Gastroesophageal sphincter (tissue), 4 donors: ENCODE measurements at places on chromosomes 3 and 15. TPM values are rescaled to one million over a fixed set of nuclear protein-coding genes. Genes with fewer than 3 reads are reported as not detected.

SLC7A14 gene
- total RNA-seq, result under 0.01 TPM

DNA sequence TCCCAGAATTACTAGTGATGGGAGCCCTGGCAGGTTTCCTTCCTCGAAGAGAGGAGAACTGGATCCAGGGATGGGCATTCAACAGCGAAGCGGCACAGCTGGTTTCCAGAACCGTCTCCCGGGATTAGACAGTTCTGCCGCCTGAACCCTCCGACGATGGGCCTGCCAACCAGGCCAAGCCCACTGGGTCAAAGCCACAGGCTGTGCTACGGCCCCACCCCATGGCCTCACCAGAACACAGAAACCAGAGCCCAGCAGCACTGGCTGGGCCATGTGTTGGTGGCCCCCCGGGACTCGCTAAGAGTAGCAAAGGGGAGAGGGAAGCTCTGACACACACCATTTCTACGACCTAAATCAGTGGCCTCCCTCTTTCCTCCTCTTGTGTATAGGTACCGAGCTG lies 2.2 kb downstream of the C15orf62 start:
- no peak for ATAC-seq

DNA sequence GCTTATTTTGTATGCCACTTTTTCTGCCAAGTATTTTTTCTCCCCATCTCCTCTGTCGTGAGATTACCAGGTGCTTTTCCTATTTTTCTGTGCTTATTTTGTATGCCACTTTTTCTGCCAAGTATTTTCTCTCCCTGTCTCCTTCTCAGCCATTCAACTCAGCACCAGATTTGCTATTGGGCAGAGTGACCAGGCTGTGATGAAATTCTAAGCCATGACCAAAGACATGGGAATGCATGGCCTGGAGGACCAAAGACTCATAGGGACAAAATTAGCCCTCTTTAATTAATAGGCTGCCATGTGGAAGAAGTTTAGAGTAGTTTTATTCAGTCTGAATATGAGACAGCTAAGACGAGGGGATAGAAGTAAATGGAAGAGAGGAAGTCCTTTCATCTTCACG lies 257.4 kb downstream of the SQOR start:
- ATAC-seq, result no peak

DNA sequence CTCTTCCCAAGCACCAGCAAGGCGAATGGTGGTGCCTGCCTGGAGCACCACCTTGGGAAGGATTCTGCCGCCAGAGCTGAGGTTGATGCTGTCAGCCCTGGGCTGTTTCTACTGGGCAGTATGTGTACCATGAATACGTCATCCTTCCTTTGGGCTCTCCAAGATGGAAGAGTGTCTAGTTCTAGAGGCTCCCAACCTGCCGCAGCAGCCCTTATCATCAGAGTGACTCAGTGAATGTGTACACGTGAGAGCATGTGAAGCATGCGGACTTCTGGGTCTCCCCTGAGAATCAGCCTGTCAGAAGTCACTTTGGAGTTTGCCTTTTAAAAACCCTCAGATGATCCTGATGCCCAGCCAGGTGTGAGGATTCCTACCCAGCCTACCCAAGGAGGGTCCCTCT lies 20.9 kb downstream of the PLA2G4D start:
- no peak for ATAC-seq

SIDT1 gene
- 0.78 TPM for total RNA-seq

DNA sequence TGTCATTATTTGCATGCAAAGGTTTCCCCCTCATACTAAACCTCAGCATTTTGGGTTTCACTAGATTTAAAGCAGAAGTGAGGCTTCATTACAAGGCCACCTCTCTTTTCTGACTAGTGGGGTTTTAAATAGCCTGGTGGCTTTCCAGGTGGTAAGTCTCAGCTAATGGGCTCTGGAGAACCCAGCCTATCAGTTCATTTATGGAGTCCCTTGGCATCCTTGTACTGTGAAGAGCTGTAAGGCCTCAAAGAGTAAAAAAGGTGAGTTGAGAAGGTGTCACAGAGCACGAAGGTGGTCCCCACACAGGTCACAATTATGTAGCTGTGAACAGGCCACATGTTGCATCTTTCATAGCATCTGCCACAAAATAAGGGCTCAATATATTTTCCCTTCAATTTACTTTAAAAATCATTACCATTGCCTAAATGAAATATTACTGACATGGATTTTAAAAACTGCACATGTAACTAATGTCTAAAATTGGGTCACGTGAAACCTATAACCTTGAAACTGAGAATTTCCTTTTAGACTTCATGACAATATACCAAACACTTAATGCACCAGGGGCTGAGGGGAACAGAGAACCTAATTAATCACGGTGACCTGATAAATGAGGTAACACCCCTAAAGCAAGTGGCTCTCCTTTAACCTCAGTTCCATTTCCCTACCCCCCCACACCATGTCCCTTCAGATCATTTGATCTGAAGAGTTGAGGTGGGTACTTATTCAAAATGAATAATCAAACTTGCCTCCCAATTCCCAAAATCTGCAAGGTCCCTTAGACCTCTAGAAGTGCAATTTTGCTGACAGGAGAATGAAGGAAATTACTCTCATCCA lies 1.3 kb downstream of the NGLY1 start:
- ATAC-seq, result no peak

DNA sequence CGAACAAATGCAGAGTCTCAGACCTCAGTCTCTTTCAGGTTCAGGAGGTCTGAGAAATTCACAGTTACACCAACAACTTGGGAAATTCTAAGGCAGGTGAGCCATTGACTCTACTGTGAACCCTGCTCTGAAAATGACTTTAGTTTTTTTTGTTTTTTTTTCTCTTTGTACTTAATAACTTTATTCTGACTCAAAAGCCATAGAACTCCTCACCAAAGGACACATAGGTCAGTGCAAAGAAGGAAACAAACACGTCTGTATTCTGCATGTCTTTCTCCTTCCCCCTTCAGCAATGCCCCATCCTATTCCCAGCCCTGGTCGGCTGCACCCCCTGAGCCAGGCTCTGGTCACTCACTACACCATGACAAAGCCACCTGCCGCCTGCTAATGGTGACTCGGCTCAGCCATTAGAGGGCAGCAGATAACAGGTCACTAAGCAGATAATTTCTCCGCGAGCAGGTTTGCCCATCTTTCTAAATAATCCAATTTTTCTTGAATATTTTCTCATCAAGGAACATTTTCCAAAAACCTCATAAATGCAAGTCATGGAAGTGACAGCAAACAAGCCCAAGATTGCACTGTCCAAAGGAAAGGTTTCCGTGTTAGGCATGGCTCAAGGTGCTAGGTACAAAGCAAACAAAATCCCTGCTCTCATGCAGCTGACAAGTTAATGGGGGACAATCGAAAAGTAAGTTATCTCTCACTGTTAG lies 37.7 kb downstream of the TM4SF4 start:
- peak; percentile 68 for ATAC-seq

TIPARP gene
- 80.9 TPM for total RNA-seq

- ATAC-seq, result no peak
Observed at GRCh38 chr3:5202222-5202621, 14.7 kb downstream of the EDEM1 start.

DNA sequence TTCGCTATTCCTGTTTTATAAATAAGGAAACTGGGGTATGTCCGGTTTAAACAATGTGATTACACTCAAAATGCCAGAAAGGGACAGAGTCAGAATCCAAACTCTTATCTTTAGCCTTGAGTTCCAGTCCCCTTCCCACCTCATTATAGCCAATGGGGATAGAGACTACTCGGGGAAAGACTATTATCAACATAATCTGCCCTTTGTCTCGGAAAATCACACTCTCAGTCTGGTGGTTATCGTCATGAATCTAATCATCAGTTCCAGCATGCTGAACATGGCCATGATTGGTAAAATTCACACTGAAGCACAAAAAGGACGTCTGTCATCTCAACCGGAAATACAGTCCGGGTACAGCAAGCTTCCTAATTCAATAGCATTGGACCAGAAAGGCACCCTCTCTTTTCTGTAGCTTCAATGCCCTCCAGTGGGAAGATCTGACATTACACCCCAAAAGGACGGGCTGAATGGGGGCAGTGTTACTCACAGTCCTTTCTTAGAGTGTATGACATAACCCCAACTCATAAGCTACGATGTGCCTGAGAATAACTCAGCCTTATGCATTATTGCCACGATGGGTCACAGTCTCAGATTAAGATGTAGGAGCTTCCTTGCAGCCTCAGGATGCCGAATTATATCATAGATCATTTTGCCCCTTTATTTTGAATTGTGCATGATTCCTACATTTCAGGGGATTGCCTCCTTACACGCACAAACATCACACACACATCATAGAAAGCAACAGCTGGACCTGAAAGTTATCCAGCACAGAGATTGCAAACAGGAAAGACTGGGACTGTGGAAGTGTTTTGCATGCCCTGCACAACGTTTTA lies 390.4 kb upstream of the LMCD1 start:
- ATAC-seq, result peak; percentile 70

RBP2 gene
- total RNA-seq, result not detected

DNA sequence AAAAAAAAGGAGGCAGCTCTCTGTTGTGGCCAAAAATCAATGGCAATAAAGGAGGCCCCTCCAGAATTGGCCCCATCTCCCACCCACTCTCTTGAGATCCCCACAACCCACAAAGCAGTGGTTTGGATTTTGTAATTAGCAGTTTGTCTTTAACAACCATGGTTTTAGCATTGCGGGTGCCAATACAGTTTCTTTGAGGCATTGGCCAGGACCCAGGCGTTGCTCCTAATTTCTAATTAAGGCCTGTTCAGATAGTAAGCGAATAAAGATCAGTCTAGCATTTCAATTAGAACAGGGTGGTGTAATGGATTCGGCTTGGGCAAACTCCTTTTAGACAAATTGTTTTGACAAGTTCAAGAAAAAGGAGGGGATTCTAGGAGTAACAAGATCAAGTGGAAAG lies 23.6 kb upstream of the UACA start:
- no peak for ATAC-seq

GRCh38 chr15:35630532-35630931 lies 84.6 kb upstream of the DPH6 start:
- ATAC-seq, result peak; percentile 74

DNA sequence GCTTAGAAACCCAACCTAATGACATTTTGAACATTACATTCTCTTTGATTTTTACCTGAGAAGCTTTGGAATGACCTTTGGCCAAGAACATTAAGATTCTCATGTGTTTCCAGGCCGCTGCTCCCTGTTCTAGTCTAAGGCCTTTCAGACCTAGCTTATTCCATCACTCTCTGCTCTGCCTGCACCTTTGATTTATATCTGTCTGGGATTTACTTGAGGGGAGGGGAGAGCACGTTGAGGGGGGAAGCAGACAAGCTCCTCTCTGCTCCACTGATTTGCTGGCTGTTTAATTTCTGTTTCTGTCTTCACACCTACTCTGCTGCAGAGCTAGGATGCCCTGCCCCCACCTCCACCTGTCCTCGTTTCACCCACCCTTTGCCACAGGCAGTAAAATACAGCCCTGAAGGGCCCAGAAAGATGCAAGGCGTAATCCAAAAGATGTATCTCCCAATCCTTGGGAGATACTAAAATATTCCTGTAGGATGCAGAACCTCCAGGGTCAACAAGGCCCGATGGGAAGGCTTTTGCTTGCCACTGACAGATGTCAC lies 429.8 kb downstream of the EPHB1 start:
- no peak for ATAC-seq

DNA sequence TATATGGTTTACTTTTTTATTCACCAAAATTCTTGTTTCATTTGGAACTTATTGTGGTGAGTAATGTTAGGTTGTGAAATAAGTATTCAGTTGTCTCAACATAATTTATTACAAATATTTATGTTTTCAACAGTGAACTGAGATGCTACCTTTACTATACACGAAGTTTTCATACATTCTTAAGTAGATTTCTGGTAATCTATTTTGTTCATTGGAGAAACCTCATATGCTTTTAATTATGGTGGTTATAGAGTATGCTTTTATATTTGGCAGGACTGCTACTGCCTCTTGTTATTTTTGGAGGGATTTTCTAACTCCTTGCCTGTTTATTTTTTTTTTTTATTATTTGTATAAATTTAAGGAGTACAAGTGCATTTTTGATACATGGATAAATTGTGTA lies 253.1 kb downstream of the NLGN1 start:
- ATAC-seq, result no peak

COL6A5 gene
- total RNA-seq, result not detected

- no peak for ATAC-seq
Observed at GRCh38 chr15:69508659-69509058, 56.0 kb downstream of the RPLP1 start.

ITIH4 gene
- total RNA-seq, result 4.7 TPM

GRCh38 chr3:106183762-106184391 lies 315.1 kb upstream of the CBLB start:
- no peak for ATAC-seq

GRCh38 chr15:39582977-39583595 lies 2.2 kb downstream of the THBS1 start:
- no peak for ATAC-seq

GCSAM gene
- total RNA-seq, result not detected

- ATAC-seq, result peak; percentile 99
Observed at GRCh38 chr15:78872155-78872971, at the start of gene MORF4L1. MORF4L1 (plus strand) TSS chr15:78872890; CDS start chr15:78873018, 128 bp downstream.

ITIH1 gene
- total RNA-seq, result not detected

- ATAC-seq, result no peak
Observed at GRCh38 chr3:14771593-14772497, 46.9 kb upstream of the FGD5 start.

DNA sequence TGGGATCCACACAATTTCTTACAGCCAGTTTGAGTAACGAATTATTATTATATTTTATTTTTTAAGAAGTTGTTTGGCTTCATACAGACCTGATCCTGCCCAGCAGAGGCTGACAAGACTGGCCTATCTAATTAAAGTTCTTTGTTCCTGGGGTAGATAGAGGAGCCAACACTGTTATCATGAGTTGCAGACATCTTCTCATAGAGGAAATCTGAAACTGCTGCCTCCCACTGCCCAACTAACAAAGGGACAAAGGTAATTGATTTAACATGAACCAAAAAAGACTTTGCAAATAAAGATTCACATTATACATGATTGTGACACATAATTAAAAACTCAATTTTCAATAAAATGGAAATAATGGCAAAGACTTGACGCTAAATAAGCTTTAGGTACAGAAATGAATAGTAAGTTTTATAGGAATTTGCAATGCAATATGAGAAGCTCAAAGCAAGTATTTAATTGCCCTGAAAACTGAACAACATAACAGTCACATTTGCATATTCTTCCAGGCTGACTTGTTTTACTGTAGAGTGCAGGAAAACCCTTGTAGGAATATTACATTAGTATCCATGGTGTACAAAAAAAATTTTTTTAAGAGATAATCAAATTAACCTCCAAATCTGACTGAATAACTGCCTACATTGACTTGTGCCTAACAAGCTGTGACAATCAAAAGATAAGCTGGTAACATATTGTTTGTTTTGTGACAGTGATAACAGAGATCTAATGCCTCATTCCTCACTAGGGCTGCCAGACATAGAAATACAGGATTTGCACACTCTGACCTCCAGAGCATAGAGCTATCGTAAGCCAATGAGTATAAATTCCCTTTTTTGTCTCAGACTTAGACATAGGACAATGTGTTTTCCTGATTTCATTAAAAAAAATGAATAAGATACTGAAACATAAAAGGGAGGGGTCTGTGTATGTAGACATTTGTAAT lies 273.2 kb downstream of the MFSD1 start:
- no peak for ATAC-seq

- ATAC-seq, result no peak
Observed at GRCh38 chr3:77040926-77041722, 1.2 kb downstream of the ROBO2 start.
